Hippocampal formation (tissue), 2 donors: ENCODE measurements at places on chromosomes 4 and X.

- DNase-seq, result no peak
Observed at GRCh38 chr4:127606823-127607222, 25.9 kb upstream of the INTU start.

DNA sequence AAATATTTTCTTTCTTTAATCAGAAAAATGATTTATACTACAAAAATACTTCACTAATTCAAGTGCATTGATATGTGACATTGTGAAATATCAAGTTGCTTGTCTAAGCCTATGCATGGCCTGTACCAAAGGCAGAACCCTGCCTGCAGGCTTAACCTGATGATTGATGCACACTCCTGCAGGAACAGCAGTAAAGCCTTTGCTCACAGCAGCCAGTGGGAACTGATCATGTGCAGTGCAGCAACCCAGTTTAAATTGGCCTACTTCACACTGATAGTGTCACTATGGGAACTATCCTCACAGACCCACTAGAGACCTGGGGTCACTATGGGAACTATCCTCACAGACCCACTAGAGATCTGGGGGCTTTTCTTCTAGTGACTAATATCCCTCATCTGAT lies 603.8 kb downstream of the RAPGEF2 start:
- DNase-seq, result no peak

GRCh38 chrX:122026665-122027064 lies 979.3 kb downstream of the GLUD2 start:
- DNase-seq, result no peak

- DNase-seq, result no peak
Observed at GRCh38 chr4:20463176-20463430, 211.4 kb downstream of the SLIT2 start.

- DNase-seq, result no peak
Observed at GRCh38 chr4:189504220-189504619, 436.5 kb upstream of the FRG1 start.

GRCh38 chrX:129665916-129666644 lies 11.3 kb upstream of the APLN start:
- no peak for DNase-seq

DNA sequence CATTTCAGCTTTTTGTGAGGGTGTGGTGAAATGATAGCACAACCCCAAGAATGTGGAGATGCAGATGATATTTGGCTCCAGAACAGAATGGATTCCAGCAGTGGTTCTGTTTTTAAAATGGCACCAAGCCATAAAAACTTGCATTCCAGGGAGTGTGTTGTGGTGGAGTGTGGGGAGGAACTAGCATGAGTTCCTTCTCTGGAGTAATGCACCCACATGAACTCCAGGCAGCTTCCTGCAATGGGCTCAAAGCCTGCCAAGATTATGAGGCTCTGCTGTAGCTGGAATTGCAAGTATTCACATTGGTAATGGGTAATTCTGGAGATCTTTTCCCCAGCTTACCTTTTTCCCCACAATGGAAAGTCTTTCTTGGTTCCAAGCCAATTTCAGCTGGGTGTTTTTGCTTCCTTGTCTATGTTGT lies 161.4 kb downstream of the RAB28 start:
- no peak for DNase-seq

DNA sequence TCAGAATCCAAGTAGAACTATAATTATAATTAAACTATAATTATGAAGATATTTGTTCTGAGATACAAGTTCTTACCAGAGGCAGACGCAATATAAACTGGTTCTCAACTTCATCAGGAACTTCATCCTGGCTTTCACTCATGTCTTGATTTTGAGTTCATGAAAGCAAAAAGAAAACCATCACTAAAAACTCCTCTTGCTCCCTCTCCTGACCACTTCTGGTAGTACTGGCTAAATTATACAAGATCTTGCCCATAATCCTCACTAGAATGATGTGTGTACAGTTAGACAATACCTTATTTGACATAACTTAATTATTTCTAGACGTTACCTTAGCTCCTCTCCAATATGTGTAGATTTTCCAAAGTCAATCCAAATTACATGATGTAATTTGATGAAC lies 3.7 kb downstream of the TAF7L start:
- DNase-seq, result peak; percentile 23

- DNase-seq, result no peak
Observed at GRCh38 chr4:159577241-159577640, 474.4 kb downstream of the RAPGEF2 start.

GRCh38 chr4:169675825-169676224 lies 55.4 kb downstream of the CLCN3 start:
- DNase-seq, result no peak

DNA sequence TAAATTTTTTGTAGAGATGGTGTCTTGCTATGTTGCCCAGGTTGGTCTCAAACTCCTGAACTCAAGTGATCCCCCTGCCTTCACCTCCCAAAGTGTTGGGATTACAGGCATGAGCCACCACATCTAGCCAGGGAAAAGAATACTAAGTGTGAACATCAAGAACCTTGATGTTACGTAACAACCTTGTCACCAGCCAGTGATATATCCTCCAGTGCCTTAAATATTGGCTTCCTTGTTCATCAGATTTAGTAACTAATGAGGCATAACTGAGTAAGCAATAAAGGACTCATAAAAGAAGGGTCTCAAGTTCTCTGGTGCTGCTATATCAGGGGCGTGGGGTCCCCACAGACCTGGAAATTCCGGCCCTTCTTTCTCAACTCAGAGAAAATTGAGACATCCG lies 60.5 kb upstream of the ENPEP start:
- no peak for DNase-seq

GRCh38 chr4:72994670-72995069 lies 74.8 kb downstream of the COX18 start:
- no peak for DNase-seq

- DNase-seq, result no peak
Observed at GRCh38 chr4:13302876-13303275, 181.3 kb downstream of the RAB28 start.

DNA sequence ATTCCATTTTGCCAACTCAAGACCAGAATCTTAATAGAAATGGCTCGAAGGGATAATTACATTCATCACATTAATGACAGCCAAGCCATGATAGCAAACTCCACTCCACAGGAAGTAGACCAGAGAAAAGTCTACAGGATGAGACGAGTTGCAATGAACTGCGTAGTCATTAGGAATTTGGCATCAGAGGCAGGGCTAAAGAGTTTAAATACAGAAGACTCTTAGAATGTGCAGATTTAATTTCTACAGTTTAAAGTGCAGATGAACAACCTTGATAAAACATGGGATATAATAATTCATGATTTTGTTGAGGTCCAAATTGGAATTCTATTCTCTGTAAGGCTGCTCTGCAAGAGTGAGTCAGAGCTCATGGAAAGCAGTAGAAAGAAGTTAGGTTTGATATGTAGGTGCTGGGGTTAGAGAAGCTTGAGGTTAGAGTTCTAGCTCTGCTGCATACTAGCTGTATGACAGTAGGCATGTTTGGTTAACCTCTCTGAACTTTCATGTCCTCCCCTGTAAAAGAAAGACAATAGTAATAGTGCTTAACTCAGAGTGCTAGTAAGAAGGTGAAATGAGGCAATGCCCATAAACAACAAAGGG lies 32.2 kb downstream of the LNX1 start:
- no peak for DNase-seq

- DNase-seq, result no peak
Observed at GRCh38 chrX:112513154-112513553, 166.6 kb downstream of the LHFPL1 start.

- DNase-seq, result no peak
Observed at GRCh38 chr4:155802190-155802959, 43.6 kb downstream of the GUCY1B1 start.

GRCh38 chrX:17046478-17047097 lies 100.1 kb downstream of the REPS2 start:
- peak; percentile 49 for DNase-seq

DNA sequence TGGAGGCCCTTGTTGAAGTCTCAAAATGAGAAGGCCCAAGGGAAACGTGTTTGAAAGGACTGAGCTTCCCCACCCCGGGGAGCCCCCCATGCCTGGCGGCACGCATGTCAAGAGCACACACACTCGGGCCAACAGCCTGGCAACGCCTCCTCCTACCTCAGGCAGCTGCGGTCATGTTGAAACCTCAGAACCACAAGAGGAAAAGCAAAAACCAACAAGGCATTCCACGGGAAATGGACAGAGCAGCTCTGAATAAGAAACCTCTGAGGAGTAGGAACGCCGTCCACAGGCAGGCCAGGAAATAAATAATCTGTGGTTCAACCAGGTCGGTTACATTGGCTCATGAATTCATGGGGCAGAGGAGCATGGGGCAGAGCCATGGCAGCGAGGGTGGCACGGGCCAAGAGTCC lies 95.7 kb upstream of the AFAP1 start:
- no peak for DNase-seq

- no peak for DNase-seq
Observed at GRCh38 chr4:176464748-176465147, 145.0 kb downstream of the SPCS3 start.

DNA sequence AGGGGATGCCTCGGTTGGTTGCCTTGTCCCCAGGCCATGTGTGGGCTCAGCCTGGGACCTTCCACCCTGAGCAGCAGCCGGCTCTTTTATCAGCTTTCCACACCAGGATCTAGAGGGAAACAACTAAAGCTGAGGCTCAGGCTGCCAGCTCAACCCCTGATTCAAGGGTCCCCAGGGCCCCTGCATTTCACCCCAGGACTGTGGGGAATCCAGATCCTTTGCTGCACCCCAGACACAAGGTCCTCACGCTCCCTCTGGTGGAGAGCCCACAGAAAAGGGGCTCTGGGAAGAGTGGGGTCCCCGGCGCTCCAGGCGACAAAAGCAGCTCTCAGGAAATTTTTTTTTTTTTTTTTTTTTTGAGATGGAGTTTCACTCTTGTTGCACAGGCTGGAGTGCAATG lies 64.3 kb downstream of the ZFYVE28 start:
- DNase-seq, result no peak

DNA sequence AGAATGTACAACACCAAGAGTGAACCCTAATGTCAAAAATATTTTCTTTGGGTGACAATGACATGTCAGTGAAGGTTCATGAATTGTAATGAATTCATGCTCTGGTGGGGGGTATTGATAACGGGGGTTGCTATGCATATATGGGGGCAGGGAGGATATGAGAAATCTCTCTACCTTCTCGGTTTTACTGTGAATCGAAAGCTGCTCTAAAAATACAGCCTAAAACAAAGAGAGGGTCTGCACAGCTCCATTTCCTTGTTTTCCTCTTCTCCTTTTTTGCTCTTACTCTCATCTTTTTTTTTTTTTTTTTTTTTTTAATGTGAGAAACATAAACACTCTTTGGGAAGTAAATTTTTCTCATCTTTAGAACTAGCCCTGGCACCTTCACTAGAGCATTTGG lies 85.8 kb downstream of the DCTD start:
- DNase-seq, result no peak

- DNase-seq, result no peak
Observed at GRCh38 chr4:2186133-2186864, 55.6 kb downstream of the HAUS3 start.

DNA sequence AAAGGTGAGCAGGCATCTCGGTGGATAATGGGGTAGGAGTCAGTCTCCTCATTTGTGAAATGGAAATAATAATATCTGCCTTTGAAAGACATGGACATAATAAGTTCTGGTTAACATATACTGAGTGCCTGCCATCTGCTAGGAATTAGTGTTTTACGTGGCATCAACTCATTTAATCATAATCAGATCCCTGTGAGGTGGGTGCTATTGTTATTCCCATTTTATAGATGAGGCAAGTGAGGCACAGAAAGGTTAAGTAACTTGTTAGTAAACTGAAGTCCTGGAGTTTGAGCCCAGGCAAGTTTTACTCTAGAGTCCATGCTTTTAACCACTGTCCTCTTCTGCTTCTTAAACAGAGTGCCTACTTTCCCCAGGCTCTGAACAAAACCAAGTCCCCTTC lies 7.5 kb downstream of the CCDC120 start:
- no peak for DNase-seq

DNA sequence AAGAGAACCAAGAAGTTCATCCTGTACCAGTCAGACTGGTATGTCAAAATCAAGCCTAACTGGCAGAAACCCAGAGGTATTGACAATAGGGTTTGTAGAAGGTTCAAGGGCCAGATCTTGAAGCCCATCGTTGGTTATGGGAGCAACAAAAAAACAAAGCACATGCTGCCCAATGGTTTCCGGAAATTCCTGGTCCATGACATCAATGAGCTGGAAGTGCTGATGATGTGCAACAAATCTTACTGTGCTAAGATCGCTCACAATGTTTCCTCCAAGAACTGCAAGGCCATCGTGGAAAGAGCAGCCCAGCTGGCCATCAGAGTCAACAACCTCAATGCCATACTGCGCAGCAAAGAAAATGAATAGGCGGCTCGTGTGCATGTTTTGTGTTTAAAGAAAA lies 172.7 kb upstream of the MED14 start:
- DNase-seq, result no peak

DNA sequence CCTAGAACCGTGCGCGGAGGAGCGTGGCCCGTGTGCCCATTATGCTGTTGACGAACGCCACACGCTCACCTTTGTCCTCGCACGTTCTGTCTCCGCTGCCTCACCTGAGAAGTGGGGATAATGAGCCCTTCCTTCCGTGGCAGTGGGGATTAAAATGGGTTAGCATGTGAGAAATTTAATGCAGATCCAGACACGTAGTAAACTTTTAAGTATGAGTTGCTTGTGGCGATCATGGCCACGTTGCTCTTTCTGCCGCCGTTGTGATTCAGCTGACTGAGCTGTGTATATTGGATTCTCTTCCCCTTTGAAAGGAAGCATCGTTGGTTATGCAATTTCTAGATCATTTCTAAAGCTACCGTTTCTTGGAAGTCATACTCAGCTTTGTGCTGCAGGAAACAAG lies 16.5 kb downstream of the TBC1D14 start:
- no peak for DNase-seq
